ENCODE measurements at places on chromosomes 16 and 17.

DNA sequence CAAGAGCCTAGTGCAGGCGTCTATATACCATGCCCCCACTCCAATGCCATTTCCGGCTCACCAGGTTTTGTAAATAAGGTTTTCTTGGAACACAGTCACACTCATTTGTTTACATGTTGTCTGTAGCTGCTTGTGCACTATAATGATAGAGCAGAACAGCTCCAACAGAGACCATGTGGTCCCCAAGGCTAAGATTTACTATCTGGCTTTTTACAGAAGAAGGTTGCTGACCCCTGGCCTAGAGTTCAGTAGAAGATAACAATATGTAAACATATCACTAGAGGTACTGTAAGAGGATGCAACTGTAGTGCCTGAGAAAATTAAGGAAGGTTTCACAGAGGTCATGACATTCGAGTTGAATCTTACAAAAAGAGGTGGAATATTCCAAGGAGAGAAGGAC lies 66.3 kb downstream of the CACNG1 start:
- no peak for DNase-seq

- DNase-seq = no peak
Measured at GRCh38 chr16:46695937-46696336, 6.5 kb downstream of the ORC6 start.

DNA sequence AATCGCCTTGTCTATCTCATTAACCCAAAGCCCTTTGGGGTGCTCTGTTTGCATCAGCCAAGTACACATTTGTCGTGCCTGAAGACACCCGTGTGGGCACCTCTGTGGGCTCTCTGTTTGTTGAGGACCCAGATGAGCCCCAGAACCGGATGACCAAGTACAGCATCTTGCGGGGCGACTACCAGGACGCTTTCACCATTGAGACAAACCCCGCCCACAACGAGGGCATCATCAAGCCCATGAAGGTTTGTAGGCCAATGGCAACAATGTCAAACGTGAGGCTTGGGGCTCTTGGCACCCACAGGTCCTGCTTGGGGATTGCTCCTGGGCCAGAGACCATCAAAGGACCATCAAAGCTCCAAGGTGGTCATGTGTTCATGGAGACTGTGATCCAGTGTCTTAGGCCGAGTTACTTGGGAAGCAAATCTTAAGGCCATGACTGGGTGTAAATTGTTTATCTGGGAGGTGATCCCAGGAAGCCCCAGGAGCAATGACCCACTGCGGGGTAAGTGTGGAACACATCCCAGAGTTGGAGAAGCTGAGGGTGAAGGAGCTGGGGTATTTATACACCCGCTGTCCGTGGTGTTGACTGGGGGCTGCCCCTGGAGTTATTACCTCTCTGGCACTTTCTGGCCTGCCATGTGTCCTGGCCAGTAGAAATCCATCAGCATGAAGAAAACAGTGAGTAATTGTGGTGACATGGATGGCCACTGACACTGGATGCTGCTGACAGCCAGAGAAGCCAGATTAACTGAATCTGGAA lies 24.0 kb downstream of the CDH5 start:
- no peak for DNase-seq

DNA sequence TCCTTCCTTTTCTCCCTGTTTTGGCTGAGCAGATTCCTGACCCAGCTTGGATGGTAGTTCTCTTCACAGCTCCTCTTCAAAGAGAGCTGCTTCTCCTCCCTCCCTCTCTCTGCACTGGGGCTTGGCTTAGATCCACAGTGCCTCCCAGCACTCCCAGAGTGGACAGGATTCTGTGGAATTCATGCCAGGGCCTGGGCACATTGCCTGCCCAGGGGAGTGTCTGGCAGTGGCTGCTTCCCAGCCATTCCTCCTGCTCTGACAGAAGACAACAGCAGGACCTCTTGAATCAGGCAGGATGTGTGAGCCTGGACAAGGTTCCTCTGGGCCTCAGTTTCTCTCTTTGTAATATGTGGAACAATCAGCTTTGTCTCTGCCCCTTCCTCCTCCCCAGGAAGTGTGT lies 4.5 kb upstream of the MMP28 start:
- DNase-seq = no peak

GRCh38 chr16:7140899-7141298 lies 191.7 kb upstream of the RBFOX1 start:
- DNase-seq = no peak

DNA sequence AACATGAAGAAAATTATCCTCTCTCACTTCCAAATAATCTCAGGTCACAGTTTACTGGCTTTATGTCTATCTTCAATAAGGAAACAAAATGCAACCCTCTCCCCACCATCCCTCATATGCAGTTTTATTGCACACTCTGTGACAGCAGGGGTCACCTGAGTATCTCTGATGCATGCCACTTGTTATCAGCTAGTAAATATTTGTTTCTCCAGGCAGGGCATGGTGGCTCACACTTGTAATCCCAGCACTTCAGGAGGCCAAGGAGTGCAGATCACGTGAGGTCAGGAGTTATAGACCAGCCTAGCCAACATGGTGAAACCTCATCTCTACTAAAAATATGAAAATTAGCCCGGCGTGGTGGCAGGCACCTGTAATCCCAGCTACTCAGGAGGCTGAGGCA lies 61.1 kb downstream of the ADAMTS18 start:
- DNase-seq = no peak

- peak; percentile 14 for DNase-seq
Measured at GRCh38 chr16:88384222-88385111, 1.7 kb downstream of the ZNF469 start.

DNA sequence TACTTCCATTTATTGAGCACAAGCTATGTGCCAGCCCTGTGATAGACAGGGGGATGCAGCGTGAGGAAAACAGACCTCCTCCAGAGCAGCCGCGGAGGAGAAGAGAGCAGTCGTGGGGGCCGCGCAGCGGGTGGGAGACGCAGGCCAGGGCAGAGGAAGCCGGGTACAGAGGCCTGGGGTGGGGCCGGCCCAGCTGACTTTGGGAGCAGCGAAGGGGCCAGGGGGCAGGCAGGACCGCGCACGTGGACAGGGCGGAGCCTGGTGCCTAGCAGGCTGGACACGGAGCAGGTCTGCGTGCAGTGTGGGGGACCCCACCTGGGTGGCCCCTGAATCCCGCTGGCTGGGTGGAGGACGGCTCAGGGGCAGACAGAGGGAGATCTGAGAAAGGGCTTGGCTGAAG lies 46.2 kb downstream of the ZFPM1 start:
- no peak for DNase-seq
